NCI-H1930 (cell line): ENCODE measurements at places on chromosomes 12 and 14.

GRCh38 chr14:51568366-51568765 lies 83.3 kb upstream of the FRMD6 start:
- DNase-seq = no peak

DNA sequence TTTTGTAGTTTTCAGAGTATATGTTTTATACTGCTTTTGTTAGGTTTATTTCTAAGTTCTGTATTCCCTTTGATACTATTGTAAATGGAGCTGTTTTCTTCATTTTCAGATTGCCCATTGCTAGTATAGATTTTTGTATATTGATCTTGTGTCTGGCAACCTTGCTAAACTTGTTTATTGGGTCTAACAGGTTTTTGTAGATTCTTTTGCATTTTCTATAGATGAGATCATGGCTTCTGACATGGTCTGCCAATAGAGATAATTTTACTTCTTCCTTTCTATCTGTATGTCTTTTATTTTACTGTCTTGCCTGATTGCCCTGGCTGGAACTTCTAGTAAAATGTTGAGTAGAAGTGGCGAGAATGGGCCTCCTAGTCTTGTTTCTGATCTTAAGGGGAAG lies 40.3 kb downstream of the ANKRD9 start:
- no peak for DNase-seq

- DNase-seq = no peak
Observed at GRCh38 chr12:63021116-63021515, 86.2 kb upstream of the PPM1H start.

DNA sequence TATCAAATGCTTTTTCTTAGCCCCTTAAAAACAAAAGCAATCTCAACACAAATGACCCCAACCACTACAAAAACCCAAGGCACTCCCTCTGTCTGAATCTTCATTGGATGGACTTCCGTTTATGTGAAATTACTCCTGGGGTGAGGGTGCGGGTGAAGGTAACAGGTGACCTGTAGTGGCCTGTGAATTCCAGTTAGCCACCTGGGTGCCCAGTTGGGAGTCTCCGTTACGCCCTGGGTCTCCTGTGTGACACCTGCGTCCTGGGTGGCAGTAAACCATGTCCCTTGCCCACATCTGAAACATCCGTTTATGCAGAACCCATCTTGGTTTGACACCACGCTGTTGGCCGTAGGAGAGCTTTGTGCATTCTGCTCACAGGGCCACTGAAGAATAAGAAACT lies 62.6 kb downstream of the CCDC92 start:
- DNase-seq = no peak

DNA sequence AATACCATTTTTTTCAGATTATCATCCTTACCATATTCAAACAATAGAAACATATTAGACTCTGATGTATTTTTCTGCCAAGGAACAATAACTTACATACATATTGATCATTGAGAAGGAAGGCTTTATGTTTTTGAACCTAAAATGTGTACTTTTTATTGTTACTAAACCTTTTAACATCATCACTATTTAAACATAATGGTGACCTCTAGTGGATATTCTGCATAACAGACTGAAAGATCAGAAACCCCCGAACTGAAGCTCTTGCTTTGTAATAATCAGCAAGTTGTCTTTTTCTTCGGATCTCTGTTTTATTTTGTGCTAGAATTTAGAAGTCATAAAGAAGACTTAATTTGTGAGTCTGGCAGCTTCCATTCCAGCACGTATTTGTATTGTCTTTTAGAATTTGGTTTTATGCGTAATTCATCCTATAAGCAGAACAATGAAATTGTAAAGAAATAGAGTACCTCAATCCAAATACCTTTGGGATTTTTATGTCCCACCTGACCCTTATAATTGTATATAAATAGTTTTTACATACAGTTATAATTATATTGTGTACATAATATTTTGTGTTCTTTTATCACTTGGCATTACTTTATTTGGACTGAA lies 125.9 kb upstream of the ATF1 start:
- no peak for DNase-seq

- DNase-seq = peak; percentile 50
Observed at GRCh38 chr14:72904840-72905561, 11.1 kb upstream of the DPF3 start.

- peak; percentile 60 for DNase-seq
Observed at GRCh38 chr14:50559990-50560930, at the start of gene ATL1. Gene ATL1, plus strand, starts transcription at chr14:50560145. Its CDS starts 121 bp downstream, at chr14:50560266.

DNA sequence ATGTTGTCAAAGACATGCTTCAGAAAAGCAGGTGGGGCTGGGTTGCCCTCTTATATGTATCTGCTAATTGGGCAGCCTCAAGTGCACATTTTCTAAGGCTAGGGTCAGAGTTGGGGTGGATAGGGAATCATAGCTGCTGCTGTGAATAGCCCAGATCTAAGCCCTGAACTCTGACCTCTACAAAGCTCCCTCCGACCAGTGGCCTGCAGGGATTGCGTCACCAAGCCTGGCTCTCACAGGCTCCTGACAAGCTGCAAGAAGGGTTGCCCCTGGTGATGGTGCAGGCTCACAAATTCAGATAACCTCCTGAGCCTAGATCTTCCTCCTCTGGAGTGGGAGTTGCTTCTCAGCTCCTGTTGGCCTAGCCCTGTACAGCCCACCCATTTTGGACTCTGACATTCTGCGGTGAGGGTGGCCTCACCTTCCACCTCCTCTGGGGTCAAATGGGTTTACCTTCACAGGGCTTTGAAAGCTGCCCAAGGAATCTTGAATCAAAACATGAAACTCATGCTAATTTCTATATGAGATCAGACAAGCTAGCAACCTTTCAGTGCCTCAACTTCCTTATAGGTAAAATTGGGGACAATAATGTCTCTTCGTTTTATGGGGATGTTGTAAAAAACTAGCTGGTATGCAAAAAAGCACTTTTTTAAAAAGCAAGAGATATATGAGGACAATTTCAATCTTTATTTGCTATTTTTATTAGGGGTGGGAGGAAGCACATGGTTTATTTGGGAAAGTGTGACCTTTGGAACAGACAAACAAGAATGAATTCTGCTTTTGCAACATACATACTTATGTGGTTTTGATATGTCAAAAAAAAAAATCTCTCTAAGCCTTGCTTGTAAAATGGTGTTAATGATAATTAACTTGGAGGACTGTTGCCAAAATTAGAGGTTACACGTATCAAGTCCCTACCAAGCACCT lies 4.9 kb upstream of the SUSD6 start:
- DNase-seq = no peak
